Endothelial cell of umbilical vein (primary cell): ENCODE measurements at places on chromosomes 13 and 19. TPM values are rescaled to one million over a fixed set of nuclear protein-coding genes. Genes with fewer than 3 reads are reported as not detected.

GRCh38 chr19:28631961-28632360 lies 581.0 kb downstream of the UQCRFS1 start:
- no peak for DNase-seq
- H3K27ac ChIP-seq: no peak overlapping the region
- H3K27me3 ChIP-seq: no peaks in the 10 kb centered on the region
- no peaks in the 10 kb centered on the region for H3K36me3 ChIP-seq
- no peaks in the 10 kb centered on the region for H3K4me1 ChIP-seq

GRCh38 chr13:50645092-50645491 lies 198.4 kb downstream of the DLEU7 start:
- DNase-seq: no peak
- no peak overlapping the region for H3K27ac ChIP-seq
- no peaks in the 10 kb centered on the region for H3K27me3 ChIP-seq
- H3K4me3 ChIP-seq: no peak overlapping the region
- no peaks in the 10 kb centered on the region for H3K36me3 ChIP-seq
- no peaks in the 10 kb centered on the region for H3K4me1 ChIP-seq

DNA sequence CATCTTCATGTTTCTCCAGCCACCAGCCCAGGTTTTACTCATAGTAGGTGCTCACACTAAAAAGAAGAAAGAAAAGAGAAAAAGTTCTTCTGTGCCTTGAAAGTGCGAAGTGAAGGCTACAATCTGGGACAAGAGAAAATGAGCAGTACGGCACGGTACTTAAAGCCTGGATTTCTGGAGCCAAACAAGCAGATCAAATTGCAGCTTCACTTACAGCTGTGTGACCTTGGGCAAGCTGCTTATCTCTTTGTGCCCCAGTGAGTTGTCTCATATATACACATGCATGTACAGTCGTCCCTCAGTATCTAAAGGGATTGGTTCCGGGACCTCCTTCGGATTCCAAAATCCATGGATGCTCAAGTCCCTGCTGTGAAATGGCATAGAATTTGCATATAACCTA lies 41.8 kb downstream of the GSX1 start:
- DNase-seq: no peak
- no peak overlapping the region for H3K27ac ChIP-seq
- peaks cover 7% of the 10 kb centered on the region for H3K27me3 ChIP-seq
- H3K4me3 ChIP-seq: no peak overlapping the region
- H3K36me3 ChIP-seq: no peaks in the 10 kb centered on the region

DNA sequence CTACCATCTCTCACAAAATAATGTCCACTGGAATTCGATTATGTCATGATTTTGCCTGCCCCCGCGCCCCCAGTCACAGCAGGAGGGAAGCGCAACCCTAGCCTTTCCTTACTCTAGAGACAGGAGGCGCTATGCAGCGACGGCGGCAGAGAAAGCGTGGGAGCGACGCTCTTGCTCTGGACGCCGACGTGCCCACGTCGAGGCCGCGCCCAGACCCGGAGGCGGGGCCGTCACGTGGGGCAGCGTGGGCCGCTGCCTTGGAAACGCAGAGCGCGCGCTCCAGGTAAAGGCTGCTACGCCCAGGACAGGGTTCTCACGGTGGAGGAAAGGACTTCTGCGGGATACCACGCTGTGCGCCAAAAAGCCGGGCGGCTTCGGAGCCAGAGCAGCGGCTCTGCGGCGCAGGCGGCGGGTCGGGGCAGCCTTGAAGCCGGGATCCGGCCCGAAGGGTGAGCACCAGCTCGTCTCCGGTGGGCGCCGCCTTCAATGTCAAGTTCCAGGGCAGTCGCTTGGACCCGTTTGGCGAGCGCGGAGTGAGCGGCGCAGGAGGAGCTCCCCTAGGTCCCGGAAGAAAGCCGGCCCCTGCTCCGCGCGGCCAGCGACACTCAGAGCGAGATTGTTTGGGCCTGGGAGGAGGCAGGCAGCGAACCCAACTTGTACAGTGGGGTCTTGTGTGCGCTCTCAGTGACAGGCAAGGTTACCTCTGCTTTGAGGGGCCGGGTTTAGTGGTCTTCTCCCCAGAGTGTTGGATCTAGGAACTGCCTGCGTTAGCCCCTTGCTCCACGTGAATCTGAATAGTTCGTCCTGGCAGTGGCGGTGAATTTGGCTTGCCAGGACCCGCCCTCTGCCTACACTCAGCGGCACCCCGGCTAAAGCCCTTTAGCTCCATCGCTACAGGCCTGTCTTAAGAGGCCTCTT lies 121.7 kb downstream of the MRPL57 start:
- H3K4me1 ChIP-seq: peaks cover 12% of the 10 kb centered on the region
- H3K27ac ChIP-seq: no peak overlapping the region
- DNase-seq: peak; percentile 90
- H3K27me3 ChIP-seq: no peaks in the 10 kb centered on the region
- peak overlapping the region; percentile 81 for H3K4me3 ChIP-seq

DNA sequence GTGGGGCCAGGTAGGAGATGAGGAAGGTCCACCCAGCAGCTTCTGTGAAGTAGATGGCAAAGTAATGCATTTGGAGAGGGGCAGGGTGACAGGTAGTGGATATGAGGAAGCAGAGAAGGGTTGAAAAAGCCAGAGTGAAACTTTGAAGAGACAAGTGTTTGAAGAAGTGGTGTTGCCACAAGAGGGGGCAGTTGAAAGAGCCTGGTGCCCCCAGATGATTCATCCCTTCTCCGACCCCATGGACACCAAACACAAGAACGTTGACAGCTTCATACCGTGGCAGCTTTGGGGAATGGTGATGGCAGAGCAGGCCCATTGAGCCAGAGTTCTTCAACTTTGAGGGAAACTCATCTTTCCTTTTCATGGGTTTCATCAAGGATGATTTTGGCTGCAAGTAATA lies 19.9 kb downstream of the IFNL3 start:
- H3K27ac ChIP-seq: no peak overlapping the region
- H3K27me3 ChIP-seq: no peaks in the 10 kb centered on the region
- no peak overlapping the region for H3K4me3 ChIP-seq
- DNase-seq: no peak

- DNase-seq: no peak
- H3K36me3 ChIP-seq: no peaks in the 10 kb centered on the region
- no peaks in the 10 kb centered on the region for H3K27me3 ChIP-seq
- no peak overlapping the region for H3K4me3 ChIP-seq
- H3K4me1 ChIP-seq: no peaks in the 10 kb centered on the region
Measured at GRCh38 chr13:33583398-33583797, 234.6 kb upstream of the RFC3 start.

DNA sequence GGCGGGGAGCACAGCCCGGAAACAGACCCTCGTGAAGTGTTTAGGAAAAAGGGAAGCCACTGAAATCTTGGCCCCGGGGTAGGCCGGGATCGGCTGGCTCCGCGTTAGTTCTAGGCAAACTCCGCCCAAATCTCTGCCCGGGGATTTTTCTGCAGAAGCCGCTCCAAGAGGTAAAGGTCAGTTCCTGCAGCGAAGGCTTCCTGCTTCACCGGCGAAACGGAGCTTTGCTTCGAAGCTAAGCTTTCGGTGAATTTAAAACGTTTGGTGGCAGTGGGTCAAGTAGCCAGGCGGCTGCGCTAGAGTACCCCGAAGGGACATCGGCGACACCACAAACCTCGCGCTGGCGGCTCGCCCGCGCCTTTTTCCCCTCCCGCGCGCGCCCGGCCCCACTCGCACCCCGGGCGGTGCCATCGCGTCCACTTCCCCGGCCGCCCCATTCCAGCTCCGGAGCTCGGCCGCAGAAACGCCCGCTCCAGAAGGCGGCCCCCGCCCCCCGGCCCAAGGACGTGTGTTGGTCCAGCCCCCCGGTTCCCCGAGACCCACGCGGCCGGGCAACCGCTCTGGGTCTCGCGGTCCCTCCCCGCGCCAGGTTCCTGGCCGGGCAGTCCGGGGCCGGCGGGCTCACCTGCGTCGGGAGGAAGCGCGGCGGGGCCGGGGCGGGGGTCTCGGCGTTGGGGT lies 441 bp downstream of the GJB2 start:
- H3K27me3 ChIP-seq: peaks cover 64% of the 10 kb centered on the region
- no peaks in the 10 kb centered on the region for H3K4me1 ChIP-seq
- H3K36me3 ChIP-seq: no peaks in the 10 kb centered on the region
- no peak overlapping the region for H3K4me3 ChIP-seq

GRCh38 chr13:110116072-110116487 lies 190.9 kb downstream of the COL4A1 start:
- DNase-seq: peak; percentile 59
- no peak overlapping the region for H3K4me3 ChIP-seq
- peaks cover 22% of the 10 kb centered on the region for H3K27me3 ChIP-seq

DNA sequence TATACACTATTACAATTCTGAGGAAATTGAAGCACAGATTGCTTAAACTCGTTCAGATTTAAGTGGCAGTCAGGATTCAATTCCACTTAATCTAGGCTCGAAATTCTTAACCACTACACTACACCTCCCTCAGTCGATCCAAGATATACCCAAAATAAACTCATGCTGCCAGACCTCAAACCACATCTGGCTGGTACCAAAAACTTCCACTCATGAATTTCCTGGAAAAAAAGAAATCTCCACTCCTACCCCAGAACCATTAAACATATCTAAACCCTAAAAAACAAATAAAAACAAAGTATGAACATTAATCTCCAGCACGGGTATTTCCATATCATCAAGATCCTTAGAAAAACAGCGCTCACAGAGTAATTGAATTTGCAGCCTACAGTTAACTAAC lies 1.1 kb downstream of the ZFP30 start:
- peaks cover 14% of the 10 kb centered on the region for H3K4me1 ChIP-seq
- peak overlapping the region; percentile 26 for H3K27ac ChIP-seq
- peak overlapping the region; percentile 91 for H3K4me3 ChIP-seq
- no peaks in the 10 kb centered on the region for H3K27me3 ChIP-seq
- H3K36me3 ChIP-seq: no peaks in the 10 kb centered on the region
- DNase-seq: no peak

DNA sequence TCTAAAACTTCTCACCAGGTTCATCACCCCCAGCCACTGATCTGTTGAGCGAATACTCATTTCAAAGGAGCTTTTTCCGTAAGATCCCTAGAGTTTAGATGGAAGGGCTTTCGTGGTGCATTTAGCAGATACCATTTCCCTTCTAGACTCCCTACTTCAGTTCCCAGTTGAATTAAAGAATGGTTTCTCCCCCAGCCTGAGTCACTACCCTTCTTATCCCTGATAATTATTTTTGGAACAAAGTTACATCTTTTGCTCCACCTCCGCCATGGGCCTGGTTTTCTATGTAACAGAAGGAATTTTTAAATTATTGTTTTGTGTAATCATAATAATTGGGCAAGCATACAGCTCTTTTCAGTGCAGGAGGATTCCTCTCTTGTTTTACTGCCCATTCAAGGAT lies 22.0 kb downstream of the USPL1 start:
- no peaks in the 10 kb centered on the region for H3K27me3 ChIP-seq
- H3K36me3 ChIP-seq: peaks cover 11% of the 10 kb centered on the region
- H3K4me3 ChIP-seq: no peak overlapping the region

GRCh38 chr19:55044771-55045716 lies 7.0 kb upstream of the GP6 start:
- H3K36me3 ChIP-seq: peaks cover 4% of the 10 kb centered on the region
- H3K4me1 ChIP-seq: peaks cover 15% of the 10 kb centered on the region
- H3K27me3 ChIP-seq: no peaks in the 10 kb centered on the region
- no peak for DNase-seq

DNA sequence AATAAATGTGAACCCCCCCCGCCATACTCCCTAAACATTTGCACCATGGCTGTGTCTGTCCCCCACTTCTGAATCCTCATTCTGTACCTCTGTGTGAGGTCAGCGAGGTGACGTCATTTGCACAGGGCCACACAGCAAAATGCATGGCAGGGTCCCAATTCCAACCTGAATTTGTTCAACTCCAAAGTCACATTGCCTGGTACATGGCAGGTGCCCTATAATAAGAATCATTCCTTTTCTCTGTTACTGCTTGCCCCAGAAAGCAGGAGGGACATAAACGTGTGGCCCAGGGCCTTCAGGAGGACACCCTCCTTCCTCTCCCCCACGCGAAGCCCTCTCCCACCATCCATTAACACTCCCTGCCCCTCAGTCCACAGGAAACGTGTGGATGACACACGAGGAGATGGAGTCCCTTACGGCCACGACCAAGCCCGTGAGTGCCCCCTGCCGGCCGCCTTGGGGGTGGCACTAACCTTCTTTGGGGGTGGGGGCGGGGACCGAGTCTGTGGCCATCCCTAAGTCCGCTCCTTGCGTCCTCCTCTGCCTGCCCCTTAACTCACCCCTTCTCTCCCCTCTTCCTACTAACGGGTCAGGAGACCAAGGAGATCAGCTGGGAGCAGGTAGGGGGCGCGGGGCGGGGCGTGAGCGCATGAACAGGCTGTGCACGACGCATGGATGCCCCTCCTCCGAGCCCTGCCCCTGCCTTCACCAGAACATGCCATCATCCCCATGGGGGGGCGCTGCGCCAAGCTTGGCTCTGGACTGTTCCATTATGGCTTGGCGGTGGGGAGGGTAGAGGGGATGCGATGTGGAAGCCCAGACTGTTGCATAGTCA lies 9.4 kb downstream of the HRC start:
- H3K4me1 ChIP-seq: peaks cover 24% of the 10 kb centered on the region
- no peaks in the 10 kb centered on the region for H3K36me3 ChIP-seq
- H3K27ac ChIP-seq: no peak overlapping the region
- peak; percentile 77 for DNase-seq
- H3K4me3 ChIP-seq: no peak overlapping the region

DNA sequence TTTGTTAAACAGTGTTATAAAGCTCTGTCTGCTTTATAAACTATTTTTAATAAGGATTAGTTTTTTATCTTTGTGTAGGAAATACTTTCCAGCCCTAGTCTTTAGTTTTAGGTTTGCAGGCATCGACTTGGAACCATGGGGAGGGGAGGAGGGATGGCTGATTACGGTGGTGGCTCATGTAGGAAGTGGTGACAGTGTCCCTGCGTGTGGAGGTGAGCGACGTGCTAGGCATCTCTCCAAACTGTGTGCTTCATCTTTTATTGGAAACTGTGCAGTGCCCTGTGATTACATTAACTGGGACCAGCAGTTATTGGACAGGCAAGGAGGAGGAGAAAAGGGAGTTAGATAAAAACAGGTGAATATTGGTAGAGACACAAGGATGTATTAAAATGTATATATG lies 203.8 kb downstream of the ATP8A2 start:
- no peak overlapping the region for H3K27ac ChIP-seq
- H3K36me3 ChIP-seq: no peaks in the 10 kb centered on the region
- H3K4me1 ChIP-seq: no peaks in the 10 kb centered on the region
- H3K27me3 ChIP-seq: peaks cover 2% of the 10 kb centered on the region
- H3K4me3 ChIP-seq: no peak overlapping the region

GRCh38 chr19:29308977-29309590 lies 96.1 kb upstream of the UQCRFS1 start:
- H3K4me1 ChIP-seq: no peaks in the 10 kb centered on the region
- H3K36me3 ChIP-seq: no peaks in the 10 kb centered on the region
- H3K4me3 ChIP-seq: no peak overlapping the region
- H3K27me3 ChIP-seq: no peaks in the 10 kb centered on the region

The ZNF541 gene
- 0.13 TPM in 1 of 2 replicates, not detected in the other for total RNA-seq

The ZNF823 gene
- 3.8 and 4.4 TPM in 2 replicates for total RNA-seq

The MBD3L3 gene
- not detected in 2 replicates for total RNA-seq

The ELANE gene
- not detected in 2 replicates for total RNA-seq
